ENCODE measurements at places on chromosomes 1 and 21. TPM values are rescaled to one million over a fixed set of nuclear protein-coding genes. Genes with fewer than 3 reads are reported as not detected.

The NMNAT2 gene
- polyA plus RNA-seq: 0.67 TPM

The CALML6 gene
- not detected for polyA plus RNA-seq

The RHCE gene
- 0.62 TPM for polyA plus RNA-seq

The OR2T3 gene
- not detected for polyA plus RNA-seq

Data from ovary (tissue), 10 donors.